ENCODE measurements at places on chromosomes 12 and 14.

GRCh38 chr12:30726647-30727046, 28.1 kb downstream of the CAPRIN2 start:
- DNase-seq: no peak

DNA sequence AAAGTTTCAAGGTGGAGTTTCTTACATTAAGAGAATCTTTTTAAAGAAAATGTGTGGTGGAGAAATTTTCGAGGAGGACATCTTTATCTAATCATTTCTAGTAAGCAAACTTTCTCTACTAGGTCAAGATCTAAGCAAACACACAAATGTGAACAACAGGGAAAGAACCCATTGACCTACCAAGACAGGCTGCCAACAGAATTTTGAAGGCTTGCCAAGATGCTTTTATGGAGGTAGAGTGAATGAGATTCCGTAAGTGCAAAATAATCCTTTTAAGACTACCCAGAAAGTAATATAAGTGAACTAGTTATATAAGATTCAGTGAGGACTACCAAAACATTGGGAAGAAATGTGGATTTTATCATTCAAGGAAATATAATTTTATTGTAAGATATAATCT, 357.1 kb upstream of the PDE3A start:
- DNase-seq: peak; percentile 20

GRCh38 chr12:41983394-41983793, 161.3 kb downstream of the GXYLT1 start:
- no peak for DNase-seq

- peak; percentile 58 for DNase-seq
Measured at GRCh38 chr12:121391619-121392324, 8.1 kb upstream of the RNF34 start.

DNA sequence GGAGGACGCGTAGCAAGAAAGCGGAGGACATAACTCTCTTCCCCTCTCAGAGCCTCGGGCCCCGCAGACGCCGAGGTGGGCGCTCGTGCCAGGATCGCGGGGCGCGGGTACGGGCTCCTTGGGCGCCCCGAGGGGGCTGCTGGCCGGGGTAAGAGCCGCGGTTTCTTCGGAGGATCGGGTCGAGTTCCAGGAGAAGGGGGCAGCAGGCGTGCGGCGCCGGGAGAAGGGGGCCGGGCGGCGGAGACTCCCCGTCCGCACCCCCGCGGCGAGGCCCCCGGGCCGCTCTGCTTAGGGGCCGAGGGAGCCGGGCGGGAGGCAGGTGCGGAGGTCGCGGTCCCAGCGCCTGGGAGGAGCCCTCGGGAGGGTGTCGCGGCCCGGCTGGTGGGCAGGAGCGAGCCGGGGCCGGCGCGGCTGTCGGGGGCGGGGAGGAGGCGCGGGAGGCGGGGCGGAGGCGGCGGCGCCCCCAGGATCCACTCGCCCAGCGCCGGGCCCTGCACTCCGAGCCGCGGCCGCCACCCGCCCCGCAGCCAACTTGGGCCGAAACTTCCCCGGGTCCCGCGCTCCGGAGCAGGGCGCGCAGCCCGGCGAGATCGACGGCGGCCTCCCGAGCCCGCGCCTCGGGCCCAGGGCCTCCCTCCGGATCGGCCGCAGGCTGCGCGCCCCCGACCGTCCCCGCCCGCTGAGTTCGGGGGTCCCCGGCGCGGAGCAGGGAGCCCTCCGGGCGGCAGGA, 64.4 kb downstream of the FBXL14 start:
- DNase-seq: no peak

DNA sequence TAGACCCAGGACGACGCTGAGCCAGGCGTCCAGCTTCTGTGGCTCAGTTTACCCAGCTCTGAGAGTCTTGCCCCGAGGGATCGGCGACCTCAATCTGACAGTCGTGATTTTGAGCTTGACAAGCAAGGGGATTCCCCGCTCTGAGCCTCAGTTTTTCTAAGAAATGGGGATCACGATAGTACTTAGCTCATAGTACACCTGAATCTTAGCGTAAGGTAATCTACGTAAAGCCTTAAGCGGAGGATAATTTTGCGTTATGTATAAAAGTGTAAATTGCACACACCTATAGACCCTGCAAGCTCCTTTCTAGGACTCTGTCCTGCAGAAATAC, 285 bp downstream of the MVK start:
- no peak for DNase-seq

GRCh38 chr12:50572287-50572686, 67.5 kb downstream of the DIP2B start:
- DNase-seq: peak; percentile 91

Data from cardiac fibroblast (primary cell).